Cortex of kidney (tissue), 1 donor: ENCODE measurements at places on chromosomes 3 and 15.

DNA sequence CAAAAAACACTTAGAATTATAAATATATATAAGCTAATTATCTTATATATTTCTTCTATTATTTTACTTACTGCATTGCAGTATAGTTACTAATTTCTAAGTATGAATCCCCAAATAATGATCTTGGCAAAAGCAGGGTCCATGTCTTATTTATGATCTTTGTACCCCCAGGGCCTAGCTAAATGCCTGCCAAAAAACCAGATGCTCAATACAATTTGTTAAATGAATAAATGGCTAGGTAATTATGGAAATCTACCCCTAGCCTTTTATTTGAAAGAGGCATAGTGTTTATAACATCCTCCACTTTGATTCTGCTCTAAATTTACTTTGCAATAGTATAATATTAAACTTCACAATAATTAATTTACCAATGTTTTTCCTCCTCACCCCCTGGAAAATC, 69.5 kb downstream of the CSNK1G1 start:
- no peak for DNase-seq

DNA sequence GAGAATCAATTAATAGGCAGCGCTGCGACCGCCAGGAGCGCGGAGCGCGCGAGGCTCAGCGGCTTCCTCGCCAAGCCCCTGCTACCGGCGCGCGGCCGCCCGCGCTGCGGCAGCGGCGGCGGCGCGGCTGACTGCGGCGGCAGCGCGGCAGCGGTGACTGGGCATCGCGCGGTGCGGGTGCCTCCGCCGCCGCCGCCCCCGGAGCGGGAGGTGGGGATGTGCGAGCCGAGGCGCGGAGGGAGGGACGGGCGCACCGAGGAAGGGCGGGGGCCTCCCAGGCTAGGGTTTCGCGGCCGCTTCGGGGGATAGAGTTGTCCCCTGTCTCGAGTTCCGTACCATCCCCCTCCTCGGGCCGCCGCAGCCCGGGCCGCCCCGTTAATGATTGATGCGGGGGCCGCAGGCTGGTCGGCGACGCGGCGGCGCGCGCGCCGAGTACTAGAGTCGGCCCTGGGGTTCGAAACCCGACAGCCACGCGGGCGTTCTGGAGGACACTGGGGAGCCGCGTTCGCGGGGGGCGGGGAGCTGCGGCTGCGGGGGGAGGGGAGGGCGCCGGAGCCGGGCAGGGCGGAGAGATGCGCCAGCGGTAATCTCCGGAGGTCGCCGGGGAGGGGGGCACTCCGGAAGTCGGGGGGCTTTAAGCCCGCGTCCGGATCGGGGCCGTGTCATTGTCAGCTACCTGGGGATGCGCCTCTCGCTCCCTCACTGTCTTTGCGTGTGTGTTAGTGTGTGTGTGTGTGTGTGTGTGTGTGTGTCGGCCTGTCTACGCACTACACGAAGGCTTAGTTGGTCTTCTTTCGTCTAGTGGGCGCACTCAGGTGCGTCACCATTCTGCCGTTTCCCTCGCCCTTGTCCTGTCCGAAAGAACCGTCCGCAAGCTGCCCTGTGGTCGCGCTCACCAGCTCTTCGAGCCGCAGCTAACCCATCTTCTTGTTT, at the start of gene PAQR9:
Gene PAQR9, minus strand, starts transcription at position 159 of the 933 bp plus-strand sequence. CDS start 338 bp downstream, outside the sequence.
- DNase-seq, result no peak

DNA sequence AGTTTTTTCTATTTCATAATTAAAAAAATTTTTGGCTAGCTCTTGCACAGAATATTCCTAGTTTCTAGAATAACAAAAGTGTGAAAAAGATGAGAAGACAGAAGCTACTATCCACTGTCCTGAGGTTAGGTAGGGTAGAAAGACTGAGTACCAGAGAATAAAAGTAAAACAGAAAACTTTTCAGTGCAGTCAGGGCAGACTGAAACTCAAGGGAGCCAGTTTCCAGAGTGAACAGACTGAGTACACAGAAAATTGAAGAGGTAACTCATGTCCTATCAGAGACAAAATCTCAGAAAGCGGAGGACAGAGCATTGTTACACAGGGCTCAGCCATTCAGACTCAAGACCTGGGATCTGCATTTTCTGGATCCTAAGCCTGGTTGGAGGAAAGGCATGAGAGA, 8.8 kb upstream of the FBXO40 start:
- no peak for DNase-seq

GRCh38 chr15:73127302-73127936, 75.2 kb downstream of the NEO1 start:
- no peak for DNase-seq

- no peak for DNase-seq
Observed at GRCh38 chr3:43273416-43273815, 12.9 kb upstream of the SNRK start.

DNA sequence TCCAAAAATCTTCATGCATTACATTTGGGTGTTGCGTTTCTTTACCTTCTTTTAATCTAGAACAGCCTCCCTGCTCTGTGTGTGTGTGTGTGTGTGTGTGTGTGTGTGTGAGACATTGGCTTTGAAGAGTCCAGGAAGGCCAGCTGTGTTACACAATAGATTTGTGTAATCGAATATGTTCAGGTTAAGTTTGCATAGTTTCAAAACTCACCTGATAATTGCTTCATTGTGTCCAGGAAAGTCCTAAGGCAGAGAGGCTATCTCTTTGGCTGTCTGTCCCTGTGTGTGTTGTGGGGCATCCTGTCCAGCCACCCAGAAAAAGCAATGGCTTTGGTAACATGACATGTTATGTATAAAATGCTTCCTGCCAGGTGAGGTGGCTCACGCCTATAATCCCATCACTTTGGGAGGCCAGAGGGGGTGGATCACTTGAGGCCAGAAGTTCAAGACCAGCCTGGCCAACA, 37.5 kb downstream of the ZNF710 start:
- no peak for DNase-seq

- no peak for DNase-seq
Observed at GRCh38 chr3:156033428-156033827, 87.0 kb upstream of the KCNAB1 start.
